Activated CD8-positive, alpha-beta memory T cell treated with anti-CD3 and anti-CD28 coated beads, Interleukin-2, amount 10 ng/mL, durations not matched to agents 7 days and 5 days (primary cell): ENCODE measurements at places on chromosomes 2 and 18. TPM values are rescaled to one million over a fixed set of nuclear protein-coding genes. Genes with fewer than 3 reads are reported as not detected.

DNA sequence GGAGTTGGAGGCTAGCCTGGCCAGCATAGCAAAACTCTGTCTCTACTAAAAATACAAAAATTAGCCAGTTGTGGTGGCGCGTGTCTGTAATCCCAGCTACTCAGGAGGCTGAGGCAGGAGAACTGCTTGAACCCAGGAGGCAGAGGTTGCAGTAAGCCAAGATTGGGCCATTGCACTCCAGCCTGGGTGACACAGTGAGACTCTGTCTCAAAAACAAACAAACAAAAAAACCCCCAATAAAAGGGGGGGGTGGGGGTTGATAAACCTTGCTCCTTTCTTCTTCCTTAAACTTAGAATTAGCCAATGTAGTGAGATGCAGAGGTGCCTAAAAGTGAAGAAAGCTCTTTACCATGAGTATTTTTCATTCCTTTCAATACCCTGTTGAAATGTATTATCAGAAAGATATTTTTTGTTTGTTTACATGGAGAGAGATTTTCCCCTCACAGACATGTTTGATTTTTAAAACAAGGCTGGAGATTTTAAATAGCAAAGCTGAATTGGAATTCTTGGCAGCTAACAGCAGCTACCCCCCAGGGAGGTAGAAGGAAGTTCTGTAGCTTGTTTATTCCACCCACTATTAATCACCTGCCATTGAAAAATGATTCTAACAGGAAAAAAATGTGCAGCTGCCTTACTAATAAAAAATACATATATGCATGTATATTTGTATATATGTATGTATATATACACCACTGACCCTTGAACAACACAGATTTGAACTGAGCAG, 48.6 kb downstream of the GYPC start:
- no peak overlapping the region for H3K27ac ChIP-seq
- no peaks in the 10 kb centered on the region for H3K4me1 ChIP-seq
- H3K27me3 ChIP-seq, result no peaks in the 10 kb centered on the region
- peaks cover 4% of the 10 kb centered on the region for H3K36me3 ChIP-seq

- H3K4me1 ChIP-seq, result no peaks in the 10 kb centered on the region
- DNase-seq, result no peak
- H3K4me3 ChIP-seq, result no peak overlapping the region
- no peaks in the 10 kb centered on the region for H3K36me3 ChIP-seq
- H3K27me3 ChIP-seq, result peaks cover 6% of the 10 kb centered on the region
These were observed 172.0 kb downstream of the INHBB start for GRCh38 chr2:120517751-120518469.

DNA sequence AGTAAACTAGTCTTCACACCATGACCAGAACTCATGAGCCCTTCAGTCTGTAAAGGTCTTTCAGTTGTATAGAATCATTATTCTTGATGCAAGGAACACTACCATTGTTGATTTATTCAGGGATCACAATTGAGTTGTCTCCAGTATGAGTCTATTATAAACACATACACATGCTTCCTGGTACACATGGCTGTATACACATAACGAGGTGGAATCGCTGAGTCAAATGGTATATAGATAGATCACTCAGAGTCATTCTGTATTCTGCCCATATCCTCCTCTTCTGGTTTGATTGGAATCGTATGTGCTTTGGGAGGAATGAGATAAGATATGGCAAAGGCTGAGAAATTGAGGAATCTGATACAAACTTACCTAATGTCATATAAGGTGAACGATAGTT, 216.0 kb downstream of the UBE2E3 start:
- no peak for DNase-seq
- H3K36me3 ChIP-seq, result peaks cover 75% of the 10 kb centered on the region
- H3K4me1 ChIP-seq, result peaks cover 69% of the 10 kb centered on the region
- no peaks in the 10 kb centered on the region for H3K27me3 ChIP-seq
- peak overlapping the region; percentile 95 for H3K27ac ChIP-seq

- no peak overlapping the region for H3K27ac ChIP-seq
- DNase-seq, result no peak
- H3K4me1 ChIP-seq, result no peaks in the 10 kb centered on the region
- peaks cover 5% of the 10 kb centered on the region for H3K27me3 ChIP-seq
These were observed 1.9 kb upstream of the OTOS start for GRCh38 chr2:240142256-240142775.

DNA sequence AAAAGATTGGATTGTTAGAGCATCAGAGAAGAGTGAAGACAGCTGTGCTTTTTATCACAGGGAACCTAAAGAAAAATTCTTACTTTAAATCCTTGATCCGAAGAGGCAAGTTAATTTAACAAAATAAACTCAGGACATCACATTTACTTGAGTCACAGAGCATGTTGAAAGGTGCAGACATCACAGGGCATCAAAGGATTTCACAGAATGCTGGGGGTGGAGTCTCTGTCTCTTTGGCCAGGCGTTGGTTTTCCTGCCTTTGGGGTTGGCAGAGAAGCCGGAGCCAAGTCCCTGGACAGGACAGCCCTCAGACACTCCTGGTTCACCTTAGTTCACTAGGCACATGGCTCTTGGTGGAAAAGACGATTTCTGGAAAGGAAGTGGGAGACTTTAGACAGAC, 56.3 kb downstream of the SH3RF3 start:
- H3K36me3 ChIP-seq, result no peaks in the 10 kb centered on the region
- H3K27ac ChIP-seq, result no peak overlapping the region
- no peaks in the 10 kb centered on the region for H3K4me1 ChIP-seq
- H3K4me3 ChIP-seq, result no peak overlapping the region

The G6PC2 gene
- not detected for total RNA-seq

DNA sequence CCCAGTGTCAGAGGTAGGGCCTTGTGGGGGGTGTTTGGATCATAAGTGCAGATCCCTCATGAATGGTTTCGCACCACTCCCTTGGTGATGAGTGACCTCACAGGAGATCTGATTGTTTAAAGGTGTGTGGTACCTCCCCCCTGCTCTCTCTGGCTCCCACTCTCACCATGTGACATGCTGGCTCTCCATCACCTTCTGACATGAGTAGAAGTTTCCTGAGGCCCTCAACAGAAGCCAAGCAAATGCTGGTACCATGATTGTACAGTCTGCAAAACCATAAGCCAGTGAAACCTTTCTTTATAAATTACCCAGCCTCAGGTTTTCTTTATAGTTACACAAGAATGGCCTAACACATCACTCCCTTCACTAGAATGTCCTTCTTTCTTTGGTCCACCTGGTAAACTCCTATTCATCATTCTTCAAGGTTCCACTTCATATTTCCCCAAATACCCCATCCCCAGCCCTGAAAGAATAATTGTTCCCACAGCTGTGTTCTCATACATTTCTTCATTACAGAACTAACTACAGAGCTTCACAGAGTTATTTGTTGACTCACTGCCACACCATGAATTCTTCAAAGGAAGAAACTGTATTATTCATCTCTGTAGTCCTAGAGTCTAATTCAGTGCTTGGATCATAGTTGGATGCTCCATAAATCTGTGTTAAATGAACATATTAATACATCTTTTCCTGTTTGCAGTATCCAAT, 81.2 kb upstream of the STK17B start:
- H3K36me3 ChIP-seq, result peaks cover 24% of the 10 kb centered on the region
- peaks cover 68% of the 10 kb centered on the region for H3K4me1 ChIP-seq
- H3K4me3 ChIP-seq, result no peak overlapping the region
- peak overlapping the region; percentile 11 for H3K27ac ChIP-seq

The NLRC4 gene
- not detected for total RNA-seq

- no peak for DNase-seq
- no peaks in the 10 kb centered on the region for H3K36me3 ChIP-seq
- H3K27me3 ChIP-seq, result no peaks in the 10 kb centered on the region
These were observed 510.1 kb upstream of the SLC8A1 start for GRCh38 chr2:40962026-40962425.

DNA sequence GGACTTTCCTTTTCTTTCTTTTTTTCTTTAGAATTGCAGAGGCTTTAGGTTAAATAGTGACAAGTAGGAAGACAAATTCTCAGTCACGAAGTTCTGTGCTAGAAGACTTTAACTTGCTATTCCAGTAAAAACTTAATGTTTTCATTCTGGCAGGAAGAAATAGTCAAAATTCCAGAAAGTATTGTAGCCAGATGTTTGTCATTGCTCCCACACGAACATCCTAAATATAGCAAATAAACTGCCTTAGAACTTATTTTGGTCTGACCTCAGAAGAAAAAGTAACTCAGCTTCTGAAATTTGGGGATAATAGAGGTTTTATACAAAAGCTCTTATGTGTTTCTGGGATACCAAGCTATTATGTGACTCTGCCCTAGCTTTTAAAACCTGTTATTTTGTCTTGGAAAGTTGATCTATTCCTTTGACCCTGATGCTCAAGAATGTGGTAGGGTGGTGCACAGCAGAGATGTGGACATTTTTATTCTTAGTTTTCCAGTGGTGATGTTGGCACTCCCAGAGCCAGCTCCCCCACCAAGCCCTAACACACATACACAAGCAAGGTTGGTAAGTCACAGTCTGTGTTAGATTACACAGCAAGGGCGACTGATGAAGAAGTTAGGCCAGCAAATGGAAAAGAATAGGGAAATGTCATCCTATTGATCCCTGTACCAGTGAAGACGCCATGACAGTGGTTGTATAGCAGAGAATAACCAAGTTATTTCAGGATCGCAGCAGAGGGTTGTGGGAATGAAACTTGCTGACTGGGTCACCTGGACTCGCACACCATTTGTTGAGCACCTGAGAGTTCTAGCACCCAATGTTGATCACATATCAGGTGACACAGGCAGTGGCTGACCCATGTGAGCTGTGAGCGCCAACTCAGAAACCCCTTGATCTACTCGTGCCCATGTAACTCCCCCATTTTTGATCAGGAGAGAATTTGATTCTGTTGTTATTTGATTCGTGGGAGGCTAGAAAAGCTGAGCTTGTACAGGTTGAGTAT, 23.7 kb downstream of the FARP2 start:
- no peak overlapping the region for H3K4me3 ChIP-seq
- no peak for DNase-seq
- H3K27ac ChIP-seq, result no peak overlapping the region
- H3K27me3 ChIP-seq, result no peaks in the 10 kb centered on the region
- peaks cover 17% of the 10 kb centered on the region for H3K36me3 ChIP-seq

- H3K27me3 ChIP-seq, result no peaks in the 10 kb centered on the region
- DNase-seq, result no peak
- H3K27ac ChIP-seq, result no peak overlapping the region
- H3K36me3 ChIP-seq, result no peaks in the 10 kb centered on the region
- H3K4me3 ChIP-seq, result no peak overlapping the region
These were observed 109.6 kb upstream of the ODC1 start for GRCh38 chr2:10557506-10558265.

The CLEC4F gene
- total RNA-seq, result not detected

The STPG4 gene
- 0.20 TPM for total RNA-seq

DNA sequence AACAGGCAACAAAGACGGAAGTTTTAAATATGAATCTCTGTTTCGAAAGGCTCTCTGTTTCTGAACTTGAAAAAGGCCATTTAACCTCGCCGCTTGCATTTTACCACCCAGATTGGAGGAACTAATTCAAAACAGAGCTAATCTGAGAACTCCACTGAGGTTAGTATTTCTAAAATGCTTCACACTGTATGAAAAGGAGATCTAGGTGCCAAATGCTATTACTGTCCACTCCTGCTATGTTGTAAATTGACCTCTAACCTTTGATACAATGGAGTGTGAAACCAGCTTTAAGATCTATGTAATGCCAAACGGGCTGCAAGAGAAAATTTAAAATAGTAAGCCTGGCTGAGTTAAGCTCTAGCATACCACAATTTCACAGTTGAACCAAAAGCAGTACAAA, 364.5 kb downstream of the IRS1 start:
- H3K36me3 ChIP-seq, result no peaks in the 10 kb centered on the region
- H3K4me1 ChIP-seq, result no peaks in the 10 kb centered on the region

GRCh38 chr2:145292166-145292565, 772.2 kb upstream of the ZEB2 start:
- no peak overlapping the region for H3K27ac ChIP-seq
- H3K4me3 ChIP-seq, result no peak overlapping the region
- no peaks in the 10 kb centered on the region for H3K4me1 ChIP-seq
- H3K36me3 ChIP-seq, result no peaks in the 10 kb centered on the region

DNA sequence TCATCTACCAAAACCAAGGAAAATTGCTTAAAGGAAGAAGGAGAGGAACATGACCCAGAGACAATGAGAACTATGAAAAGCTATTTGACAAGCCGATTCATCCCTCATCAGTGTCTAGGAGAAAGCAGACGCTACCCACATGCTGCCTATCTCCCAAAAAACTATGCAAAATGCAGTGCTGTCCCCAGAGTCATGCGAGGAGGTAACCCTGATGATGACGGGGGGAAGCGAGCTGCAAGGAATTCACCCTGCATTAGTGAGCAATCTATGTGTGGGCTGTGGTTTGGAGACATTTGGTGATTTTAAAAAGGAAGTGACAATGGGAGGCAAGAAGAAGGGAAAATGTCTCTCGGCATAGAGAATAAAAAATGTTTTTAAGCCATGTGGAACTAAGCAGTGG, 472.7 kb downstream of the CMPK2 start:
- H3K27ac ChIP-seq, result no peak overlapping the region
- no peak overlapping the region for H3K4me3 ChIP-seq
- no peaks in the 10 kb centered on the region for H3K36me3 ChIP-seq

The PRADC1 gene
- 13.7 TPM for total RNA-seq

DNA sequence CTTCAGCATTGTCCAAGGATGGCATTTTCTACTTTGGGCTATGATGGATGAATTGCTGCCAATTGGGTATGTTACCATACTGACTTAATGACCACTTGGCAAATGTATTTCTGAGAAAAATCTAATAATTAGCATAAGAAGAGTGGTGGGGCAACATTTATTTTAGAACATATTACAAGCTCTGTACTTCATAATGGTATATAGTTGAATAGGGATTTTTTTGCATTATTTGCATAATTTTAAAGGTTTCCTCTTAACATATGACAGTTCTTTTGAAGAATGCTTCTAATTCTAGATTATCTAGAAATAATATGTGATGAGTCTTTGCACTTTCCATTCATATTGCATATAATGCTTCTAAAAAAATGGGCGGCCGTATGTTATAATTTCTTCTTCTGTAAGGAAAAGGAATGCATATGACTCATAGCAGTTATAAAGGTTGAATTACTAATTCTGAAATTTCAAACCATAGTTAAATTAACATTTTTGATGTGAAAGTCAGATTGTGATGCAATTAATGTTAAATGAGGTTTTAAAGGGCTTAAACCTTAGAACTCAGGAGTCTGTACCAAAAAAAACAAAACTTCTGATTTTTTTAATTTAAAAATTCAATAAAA, 1652.3 kb upstream of the SLC39A10 start:
- DNase-seq, result no peak
- H3K36me3 ChIP-seq, result no peaks in the 10 kb centered on the region
- H3K27me3 ChIP-seq, result no peaks in the 10 kb centered on the region
- H3K4me3 ChIP-seq, result no peak overlapping the region

The ZAP70 gene
- 338 TPM for total RNA-seq

DNA sequence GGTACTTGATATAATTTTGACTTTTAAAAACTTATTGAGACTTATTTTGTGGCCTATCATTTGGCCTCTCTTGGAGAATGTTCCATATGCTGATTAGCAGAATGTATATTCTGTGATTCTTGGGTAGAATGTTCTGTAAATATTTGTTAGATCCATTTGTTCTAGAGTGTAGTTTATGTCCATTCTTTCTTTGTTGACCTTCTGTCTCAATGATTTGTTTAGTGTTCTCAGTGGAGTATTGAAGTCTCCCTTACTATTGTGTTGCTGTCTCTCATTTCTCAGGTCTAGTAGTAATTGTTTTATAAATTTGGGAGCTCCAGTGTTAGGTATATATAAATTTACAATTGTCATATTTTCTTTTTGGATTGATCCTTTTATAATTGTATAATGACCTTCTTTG, 349.6 kb upstream of the CWC22 start:
- H3K36me3 ChIP-seq, result no peaks in the 10 kb centered on the region
- H3K27me3 ChIP-seq, result no peaks in the 10 kb centered on the region
- no peaks in the 10 kb centered on the region for H3K4me1 ChIP-seq
- no peak overlapping the region for H3K27ac ChIP-seq
- DNase-seq, result no peak
- H3K4me3 ChIP-seq, result no peak overlapping the region

GRCh38 chr2:18901242-18901641, 311.9 kb upstream of the NT5C1B start:
- no peaks in the 10 kb centered on the region for H3K36me3 ChIP-seq
- no peak for DNase-seq
- no peak overlapping the region for H3K27ac ChIP-seq
- no peaks in the 10 kb centered on the region for H3K4me1 ChIP-seq
